T-helper 2 cell (primary cell): ENCODE measurements at places on chromosomes 7 and 10.

GRCh38 chr7:128005117-128005516, 26.1 kb downstream of the LRRC4 start:
- DNase-seq = no peak

DNA sequence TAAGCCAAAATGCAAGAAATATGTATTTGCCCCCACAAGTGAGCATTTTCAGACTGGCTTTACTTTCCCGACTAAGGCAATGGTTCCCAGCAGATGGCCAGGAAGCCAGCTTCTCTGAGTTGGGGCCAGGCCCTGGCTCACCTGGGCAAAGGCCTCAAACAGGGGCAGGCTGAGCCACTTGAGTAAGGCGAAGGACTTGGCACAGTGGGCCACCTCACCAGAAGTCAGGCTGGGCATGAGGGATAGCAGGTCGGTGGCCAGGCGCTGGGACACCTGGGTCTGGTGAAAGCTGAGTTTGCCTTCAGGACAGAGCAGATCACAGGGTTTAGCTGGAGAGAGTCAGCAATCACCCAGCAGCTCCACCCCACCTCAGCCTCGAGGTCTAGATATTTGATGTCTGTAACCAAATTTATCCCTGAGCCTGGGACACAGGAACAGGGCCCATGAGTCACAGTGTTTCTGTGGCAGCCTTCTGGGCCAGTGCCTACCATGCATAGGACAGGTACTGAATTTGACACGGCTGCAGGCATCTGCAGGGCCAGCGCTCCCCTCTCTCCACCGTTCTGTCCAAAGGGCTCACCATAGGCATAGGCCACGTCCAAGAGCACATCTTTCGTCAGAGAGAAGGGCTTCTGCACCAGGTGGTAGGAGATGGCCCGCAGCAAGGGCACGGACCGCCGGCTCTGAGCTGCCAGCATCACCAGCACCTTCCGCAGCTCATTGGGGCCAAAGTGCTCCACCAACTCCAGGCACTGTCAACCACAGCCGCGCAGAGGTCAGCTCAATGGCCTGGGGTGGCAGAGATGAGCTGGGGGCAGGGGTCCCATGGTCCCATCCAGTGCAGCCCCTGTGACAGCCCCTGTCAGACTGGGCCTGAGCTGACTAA, 7.3 kb downstream of the TBRG4 start:
- DNase-seq = no peak

DNA sequence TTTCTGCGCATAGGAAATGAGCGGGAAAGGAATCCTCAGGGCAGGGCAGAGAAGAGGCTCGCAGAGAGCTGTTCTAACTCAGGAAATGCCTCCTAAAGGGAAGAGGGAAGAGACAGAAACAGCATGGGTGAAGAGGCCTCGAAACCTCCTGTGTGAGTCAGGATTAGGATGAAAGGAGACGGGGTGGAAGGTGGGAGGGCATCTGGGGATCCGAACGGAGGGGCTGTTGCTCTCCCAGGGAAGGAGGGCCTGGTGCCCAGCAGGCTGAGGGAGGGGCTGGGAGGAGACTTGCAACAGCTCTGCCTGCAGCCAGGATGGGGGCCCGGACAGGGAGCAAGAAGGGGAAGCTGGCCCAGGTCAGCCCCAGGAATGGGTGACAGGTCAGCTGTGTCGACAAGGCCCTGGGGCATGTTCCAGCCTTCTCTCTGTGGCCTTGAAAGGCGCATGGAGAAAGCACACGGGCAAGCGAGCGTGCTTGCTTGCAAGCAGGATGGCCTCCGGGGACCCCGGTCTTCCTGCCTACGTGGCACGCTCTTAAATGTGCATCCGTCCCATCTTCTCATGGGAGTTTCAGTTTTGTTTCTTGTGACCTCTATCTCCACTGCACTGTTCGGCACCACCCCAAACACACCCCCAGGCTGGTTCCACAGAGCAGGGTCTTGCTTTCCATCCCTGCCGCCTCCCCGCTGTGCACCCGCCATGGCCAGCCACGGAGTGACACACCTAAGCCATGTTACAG, 63.5 kb downstream of the HIPK2 start:
- DNase-seq = no peak

- no peak for DNase-seq
Observed at GRCh38 chr7:4042402-4043045, 639.6 kb upstream of the FOXK1 start.

DNA sequence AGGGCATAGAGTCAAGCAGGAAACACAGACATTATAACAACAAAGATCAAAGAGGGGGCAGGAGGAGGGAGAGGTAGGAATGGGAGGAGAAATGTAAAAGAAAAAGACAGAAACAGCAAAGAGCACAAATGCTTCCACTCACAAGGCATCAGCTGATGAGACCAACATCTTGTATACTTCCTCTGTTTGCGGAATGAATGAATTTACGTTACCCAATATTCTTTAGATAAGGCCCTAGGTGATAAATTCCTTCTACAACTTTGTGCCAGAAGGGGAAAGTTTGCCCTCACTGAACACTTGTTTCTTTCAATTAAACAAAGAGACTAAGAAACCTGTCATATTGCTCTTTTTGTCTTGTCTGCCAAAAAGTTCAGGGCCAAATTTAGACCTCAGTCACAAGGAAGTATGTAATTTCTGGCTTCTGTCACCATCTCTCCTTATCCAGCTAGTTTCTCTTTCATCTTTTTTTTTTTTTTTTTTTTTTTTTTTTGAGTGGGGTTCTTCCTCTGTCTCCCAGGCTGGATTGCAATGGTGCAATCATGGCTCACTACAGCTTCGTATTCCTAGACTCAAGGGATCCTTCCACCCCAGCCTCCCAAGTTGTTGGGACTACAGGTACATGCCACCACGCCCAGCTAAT, 116.4 kb upstream of the NANOS1 start:
- DNase-seq = no peak

DNA sequence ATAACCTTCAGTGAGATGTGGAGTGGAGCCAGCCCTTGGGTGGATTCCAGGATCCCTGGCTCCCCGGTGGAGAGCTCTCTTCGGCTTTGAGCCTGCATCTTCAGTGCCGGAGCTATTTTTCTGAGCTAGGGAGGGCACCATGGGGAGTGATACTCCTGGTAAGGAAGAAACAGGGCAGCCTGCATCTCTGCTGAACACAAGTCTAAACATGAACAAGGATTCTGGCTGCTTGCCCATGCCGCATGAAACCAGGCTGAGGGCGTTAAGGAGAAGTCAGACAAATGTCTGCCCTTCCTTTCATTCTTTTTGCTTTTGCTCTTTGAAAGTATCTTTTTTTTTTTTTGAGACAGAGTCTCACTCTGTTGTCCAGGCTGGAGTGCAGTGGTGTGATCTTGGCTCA, 60.4 kb downstream of the EVX1 start:
- no peak for DNase-seq

DNA sequence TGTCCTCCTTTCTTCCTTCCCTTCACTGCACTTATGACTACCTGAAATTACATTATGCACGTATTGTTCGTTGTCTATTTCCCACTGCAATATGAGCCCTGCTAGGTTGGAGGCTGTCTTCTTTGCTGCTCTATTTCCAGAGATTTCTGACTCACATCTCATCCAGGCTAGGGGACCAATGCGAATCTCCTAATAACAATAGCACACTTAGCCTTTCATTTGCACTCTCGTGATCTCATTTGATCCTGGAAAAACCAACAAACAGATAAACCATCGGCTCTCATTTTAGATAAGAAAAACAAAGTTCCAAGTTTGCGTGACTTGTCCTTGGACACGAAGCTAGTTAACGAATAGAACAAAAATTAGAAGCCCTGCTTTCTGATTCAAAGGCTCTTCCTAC, 1.4 kb downstream of the ZNF438 start:
- no peak for DNase-seq

GRCh38 chr10:79046741-79047583, 21.8 kb upstream of the ZMIZ1 start:
- DNase-seq = no peak

- DNase-seq = no peak
Observed at GRCh38 chr7:6613706-6614105, 1.7 kb upstream of the ZNF853 start.

GRCh38 chr7:74262639-74263398, 8.6 kb upstream of the RFC2 start:
- no peak for DNase-seq

GRCh38 chr10:15603446-15604011, 116.2 kb downstream of the ITGA8 start:
- no peak for DNase-seq

GRCh38 chr7:110386006-110386405, 704.9 kb upstream of the LRRN3 start:
- DNase-seq = no peak

GRCh38 chr7:47888371-47889265, 59.6 kb downstream of the PKD1L1 start:
- no peak for DNase-seq

GRCh38 chr10:119441151-119441821, 101.2 kb downstream of the RGS10 start:
- no peak for DNase-seq

DNA sequence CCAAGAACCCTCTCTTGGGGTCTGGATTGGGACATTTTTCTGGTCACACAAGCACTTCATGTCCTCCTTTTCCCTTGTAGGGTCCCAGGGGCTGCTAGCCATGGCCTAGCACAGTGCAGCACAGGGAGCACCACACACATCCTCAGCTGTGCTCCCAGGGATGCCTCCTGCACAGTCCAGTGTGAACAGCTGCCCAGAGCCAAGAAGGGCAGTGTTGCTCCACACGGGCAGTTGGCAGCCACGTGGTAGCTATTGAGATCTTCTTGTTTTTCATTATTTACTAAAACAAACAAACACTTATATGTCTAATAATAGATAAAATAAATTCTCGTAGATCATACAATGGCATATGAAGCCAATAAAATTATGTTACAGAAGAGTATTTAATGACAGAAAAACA, 13.9 kb upstream of the LANCL2 start:
- no peak for DNase-seq

DNA sequence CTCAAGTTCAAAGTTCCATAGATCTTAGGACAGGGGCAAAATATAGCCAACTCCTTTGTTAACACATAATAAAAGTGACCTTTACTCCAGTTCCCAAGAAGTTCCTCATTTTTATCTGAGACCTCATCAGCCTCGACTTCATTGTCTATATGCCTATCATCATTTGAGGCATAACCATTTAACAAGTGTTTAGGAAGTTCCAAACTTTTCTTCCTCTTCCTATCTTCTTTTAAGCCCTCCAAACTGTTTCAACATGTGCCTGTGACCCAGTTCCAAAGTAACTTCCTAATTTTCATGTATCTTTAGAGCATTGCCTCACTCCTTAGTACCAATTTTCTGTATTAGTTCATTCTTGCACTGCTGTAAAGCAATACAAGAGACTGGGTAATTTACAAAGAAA, 569.1 kb downstream of the ANKRD7 start:
- DNase-seq = no peak

DNA sequence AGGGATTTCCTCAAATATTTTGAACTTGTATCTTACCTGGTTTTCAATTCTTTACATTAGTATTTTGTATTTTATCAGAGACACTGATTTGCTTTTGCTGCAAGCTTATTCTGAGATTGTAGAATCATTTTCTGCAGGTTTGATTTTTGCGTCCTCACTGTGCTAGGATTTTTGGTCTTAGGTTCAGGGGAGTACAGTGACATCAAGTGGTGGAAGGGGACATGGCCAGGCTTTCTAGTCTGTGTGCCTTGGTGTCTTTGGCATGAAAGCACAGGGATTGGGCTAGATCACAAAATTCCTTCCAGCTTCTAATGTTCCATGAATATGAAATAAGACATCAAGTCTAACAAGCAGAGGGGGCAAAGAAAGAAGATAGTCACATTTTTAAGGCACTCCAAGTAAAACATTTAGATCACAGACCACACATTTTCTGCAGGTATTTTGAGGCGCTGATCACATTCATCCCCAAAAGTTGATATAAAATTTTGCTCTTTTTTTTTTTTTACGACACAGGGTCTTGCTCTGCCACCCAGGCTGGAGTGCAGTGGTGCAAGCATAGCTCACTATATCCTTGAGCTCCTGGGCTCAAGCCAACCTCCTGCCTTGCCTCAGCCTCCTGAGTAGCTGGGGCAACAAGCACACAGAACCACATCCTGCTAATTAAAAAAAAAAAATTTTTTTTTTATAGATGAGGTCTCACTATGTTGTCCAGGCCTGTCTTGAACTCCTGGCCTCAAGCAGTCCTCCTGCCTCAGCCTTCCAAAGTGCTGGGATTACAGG, 124.4 kb downstream of the PON1 start:
- no peak for DNase-seq

GRCh38 chr10:12333380-12334185, 15.8 kb upstream of the CAMK1D start:
- no peak for DNase-seq

DNA sequence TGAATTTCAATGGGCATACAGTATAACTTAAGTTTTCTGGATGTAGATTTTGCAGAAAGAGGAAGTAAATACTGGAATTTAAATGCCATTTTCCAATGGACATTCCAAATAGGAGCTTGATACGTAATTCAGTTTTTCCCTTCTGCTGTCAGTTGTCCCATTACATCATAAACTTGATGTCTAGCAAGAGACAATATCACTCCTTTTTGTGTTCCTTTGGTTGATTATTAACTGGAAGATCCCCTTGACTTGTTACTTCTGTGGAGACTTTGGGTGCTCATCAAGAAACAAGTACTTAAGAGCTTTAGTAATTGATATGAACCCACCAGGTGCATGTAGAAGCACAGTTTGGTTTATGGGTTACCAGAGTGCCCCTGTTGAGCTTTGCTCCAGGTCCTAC, 116.1 kb downstream of the ST7 start:
- no peak for DNase-seq

DNA sequence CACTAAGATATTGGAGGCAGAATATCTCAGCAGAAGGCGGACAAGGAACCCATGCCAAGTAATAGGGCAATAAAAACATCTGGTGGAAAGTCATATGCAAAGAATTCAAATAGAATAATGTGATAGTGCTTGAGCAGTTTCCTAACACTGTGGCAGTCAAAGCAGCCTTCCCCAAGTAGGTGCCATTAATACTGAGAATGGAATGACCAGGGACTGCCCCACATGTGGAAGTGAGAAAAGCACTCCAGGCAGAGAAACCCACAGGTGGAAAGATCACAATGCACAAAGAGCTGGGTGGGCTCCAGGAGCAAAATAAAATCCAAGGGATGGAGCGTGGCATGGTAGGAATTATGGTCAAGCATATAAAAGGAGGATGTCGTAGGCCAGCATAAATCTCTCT, 64.4 kb upstream of the NME8 start:
- no peak for DNase-seq

DNA sequence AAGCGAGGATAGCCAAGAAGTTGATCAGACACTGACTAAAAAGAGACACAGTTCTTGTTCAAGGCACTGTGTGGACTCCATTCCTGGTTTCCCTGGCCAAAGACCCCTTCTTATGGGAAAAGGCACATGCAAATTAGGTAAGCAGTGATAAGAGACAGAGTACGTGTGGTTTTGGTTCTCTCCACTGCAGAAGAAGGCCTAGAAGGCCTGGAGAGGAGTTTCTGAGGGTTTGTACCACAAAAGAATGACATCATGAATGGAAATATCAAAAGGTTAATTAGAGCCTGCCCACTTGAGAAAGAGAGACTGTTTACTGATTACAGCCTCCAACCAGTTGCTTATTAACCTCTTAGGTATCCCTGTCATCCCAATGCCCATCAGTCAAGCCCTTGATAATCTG, 137.5 kb downstream of the ZNF365 start:
- no peak for DNase-seq
